ENCODE measurements at places on chromosomes 5 and 9.

GRCh38 chr5:143569722-143570567 is 166.5 kb upstream of the NR3C1 start:
- no peak for DNase-seq

DNA sequence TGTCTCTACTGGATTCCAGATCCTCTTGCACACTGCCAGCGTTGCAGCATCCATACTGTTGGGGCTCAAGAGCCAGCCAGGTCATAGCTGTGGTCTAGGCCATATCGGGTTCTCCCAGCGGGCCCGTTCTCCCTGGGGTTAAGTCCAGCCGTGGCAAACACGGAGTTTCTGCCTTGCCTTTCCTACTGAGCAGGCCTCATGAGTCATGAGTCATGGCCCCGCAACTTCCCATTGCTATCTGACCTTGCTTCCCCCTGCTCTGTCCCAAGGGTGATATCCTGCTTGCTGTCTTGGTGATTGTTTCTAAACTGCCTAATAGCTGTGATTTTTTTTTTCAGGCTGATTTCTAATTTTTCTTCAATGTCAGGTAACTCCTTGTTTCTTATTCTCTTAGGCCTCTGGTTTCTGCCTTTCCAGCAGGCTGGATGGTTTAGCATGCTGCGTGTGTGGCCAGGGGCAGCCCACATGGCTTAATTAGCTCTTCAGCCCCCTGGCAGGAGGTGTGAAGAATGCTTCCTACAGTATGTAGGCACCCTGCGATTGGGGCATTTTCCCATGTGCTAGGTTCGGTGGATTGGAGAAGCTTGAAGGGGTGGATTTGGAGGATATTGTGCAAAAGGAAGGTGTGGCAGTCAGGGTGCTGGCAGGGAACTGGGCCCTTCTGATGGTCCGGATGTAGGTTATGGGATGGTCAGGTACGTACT is 18.7 kb downstream of the DAPK1 start:
- no peak for DNase-seq

DNA sequence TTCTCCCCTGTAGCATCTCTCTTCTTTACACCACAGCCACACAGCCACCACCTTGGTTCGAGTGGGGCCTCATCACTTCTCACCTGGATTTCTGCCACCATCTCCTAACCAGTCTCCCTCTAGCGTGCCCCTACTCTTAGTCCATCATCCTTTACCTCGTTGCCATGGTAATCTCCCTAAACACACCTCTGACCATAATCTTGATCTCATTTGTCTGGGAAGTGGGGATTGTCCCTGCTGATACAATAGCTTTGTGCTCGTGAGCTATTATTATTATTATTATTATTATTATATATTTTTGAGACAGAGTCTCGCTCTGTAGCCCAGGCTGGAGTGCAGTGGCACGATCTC is 76.5 kb upstream of the HSPA9 start:
- DNase-seq, result no peak

DNA sequence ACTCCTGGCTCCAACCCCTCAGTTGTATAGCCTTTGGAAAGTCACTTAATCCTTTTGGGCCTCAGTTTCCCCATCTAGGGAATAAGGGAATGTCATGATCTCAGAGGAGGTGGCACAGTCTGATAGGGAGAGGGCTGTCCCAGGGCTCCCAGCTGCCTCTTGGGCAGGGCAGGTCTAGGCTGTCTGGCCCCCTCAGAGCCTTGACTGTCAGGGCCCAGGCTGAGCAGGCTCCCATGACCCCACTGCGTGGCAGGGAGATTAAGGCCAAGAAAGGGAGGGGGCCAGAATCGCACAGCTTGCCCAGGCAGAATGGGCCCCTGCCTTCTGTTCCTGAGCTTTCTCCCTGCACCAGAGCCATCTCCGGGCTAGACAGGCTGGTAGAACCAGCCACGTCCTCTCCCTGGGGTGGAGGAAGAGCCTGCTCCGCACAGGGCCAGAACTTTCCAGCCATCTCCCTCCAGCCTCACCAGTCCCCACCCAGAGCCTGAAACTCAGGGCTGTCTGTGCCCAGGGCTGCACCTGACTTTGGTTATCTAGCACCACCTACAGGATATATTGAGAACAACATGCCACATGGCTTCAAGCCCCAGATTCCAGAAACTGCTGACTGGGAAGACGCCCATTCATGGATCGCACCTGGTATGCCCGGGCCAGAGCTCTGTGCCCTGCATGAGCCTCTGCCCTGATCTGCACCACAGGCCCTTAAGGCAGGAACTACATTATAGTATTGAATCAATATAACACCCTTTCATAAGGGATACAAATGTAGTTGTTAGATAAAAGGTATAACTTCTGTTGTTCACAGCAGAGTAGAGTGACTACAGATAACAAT is 32.1 kb downstream of the NAIF1 start:
- peak; percentile 28 for DNase-seq

- no peak for DNase-seq
Observed at GRCh38 chr5:56517011-56517416, 283.9 kb upstream of the ANKRD55 start.

GRCh38 chr5:108093186-108093585 is 288.7 kb downstream of the FBXL17 start:
- DNase-seq, result no peak

- no peak for DNase-seq
Observed at GRCh38 chr9:126217797-126218196, 108.8 kb upstream of the MVB12B start.

- no peak for DNase-seq
Observed at GRCh38 chr9:85871008-85871407, 69.9 kb upstream of the NAA35 start.

- DNase-seq, result no peak
Observed at GRCh38 chr5:6088706-6089105, 289.6 kb downstream of the MED10 start.

- DNase-seq, result no peak
Observed at GRCh38 chr9:5708414-5708813, 79.5 kb downstream of the RIC1 start.

- DNase-seq, result no peak
Observed at GRCh38 chr5:145585443-145586148, 249.5 kb downstream of the PRELID2 start.

- DNase-seq, result no peak
Observed at GRCh38 chr9:73034962-73035361, 82.1 kb upstream of the ALDH1A1 start.

DNA sequence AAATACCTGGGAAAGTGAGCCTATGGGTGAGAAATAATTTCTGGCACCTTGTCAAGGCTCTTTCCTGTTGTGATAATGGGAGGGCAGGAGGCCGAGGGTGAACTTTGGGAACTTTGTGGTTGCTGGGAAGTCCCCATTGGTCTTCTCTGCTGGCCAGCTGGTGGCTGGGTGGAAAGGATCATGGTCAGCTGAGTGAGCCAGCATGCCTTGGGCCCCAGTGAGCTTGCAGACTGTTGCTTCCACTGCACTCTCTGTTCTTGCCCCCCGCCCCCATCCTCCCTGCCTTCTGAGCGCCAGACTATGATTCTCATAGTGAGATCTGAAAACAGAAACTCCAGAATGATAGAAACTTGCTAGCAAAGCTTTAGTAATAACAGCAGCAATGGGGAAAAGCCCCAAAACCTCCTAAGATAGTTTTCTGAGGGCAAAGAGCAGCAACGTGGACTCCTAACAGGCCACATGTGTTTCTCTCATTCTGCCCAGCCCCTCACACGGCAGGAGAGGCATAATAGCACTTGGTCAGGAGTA is 139.2 kb upstream of the SMARCA2 start:
- DNase-seq, result peak; percentile 49

- DNase-seq, result no peak
Observed at GRCh38 chr5:134439210-134439654, 27.6 kb upstream of the CDKN2AIPNL start.

- no peak for DNase-seq
Observed at GRCh38 chr5:176921714-176922113, 22.6 kb upstream of the HK3 start.

- no peak for DNase-seq
Observed at GRCh38 chr5:116872986-116873385, 298.4 kb upstream of the SEMA6A start.

GRCh38 chr5:15936505-15937245 is 242.9 kb downstream of the MARCHF11 start:
- DNase-seq, result no peak

- no peak for DNase-seq
Observed at GRCh38 chr5:59066367-59067163, 483.7 kb downstream of the RAB3C start.

- no peak for DNase-seq
Observed at GRCh38 chr5:156802501-156802900, 47.6 kb upstream of the PPP1R2B start.

- DNase-seq, result peak; percentile 12
Observed at GRCh38 chr5:54959673-54960418, 25.5 kb downstream of the ESM1 start.
